ENCODE measurements at places on chromosomes 3 and 15.

DNA sequence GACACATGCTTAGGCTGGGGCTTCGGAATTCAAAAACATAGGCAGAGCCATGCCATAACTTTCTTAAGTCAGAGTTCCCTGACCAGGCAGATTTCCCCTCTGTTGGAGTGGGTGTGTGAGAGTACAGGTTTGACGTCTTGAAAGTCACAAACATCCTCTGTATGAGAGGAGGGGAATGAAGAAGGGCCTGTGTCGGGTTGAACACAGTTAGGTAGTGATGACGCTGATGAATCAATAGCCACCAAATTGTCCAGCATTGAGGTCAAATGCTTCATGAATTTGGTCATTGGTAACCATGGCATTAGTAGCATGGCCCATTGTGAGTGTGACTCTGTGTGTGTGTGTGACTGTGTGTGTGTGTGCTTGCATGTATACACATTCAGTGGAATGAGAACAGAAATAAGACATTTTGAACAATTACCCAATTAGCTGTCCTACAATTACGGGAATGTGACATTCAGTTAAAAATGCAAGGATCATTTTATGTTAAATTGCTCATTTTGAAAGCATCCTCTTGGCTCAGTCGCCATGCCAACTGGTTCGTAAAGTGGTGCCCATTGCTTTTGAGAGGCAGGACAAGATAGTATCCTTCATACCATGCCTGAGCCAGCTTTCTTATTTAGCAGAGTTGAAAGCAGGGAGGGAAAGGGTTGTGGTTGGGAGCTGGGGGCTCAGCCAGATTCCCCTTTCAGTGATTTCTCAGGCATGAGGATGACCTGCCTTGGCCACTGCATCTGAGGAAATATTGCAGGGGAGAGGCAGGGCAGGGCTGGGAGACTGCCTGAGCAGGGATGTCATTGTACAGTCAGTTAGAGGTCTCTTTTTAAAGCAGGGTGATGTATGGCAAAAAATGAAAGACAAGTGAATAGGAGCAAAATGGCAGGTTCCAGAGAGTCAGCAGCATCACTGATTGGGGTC, 35.4 kb downstream of the RBP2 start:
- no peak for DNase-seq

- DNase-seq = no peak
These were observed 807 bp upstream of the INAFM2 start for GRCh38 chr15:40322531-40323238.

DNA sequence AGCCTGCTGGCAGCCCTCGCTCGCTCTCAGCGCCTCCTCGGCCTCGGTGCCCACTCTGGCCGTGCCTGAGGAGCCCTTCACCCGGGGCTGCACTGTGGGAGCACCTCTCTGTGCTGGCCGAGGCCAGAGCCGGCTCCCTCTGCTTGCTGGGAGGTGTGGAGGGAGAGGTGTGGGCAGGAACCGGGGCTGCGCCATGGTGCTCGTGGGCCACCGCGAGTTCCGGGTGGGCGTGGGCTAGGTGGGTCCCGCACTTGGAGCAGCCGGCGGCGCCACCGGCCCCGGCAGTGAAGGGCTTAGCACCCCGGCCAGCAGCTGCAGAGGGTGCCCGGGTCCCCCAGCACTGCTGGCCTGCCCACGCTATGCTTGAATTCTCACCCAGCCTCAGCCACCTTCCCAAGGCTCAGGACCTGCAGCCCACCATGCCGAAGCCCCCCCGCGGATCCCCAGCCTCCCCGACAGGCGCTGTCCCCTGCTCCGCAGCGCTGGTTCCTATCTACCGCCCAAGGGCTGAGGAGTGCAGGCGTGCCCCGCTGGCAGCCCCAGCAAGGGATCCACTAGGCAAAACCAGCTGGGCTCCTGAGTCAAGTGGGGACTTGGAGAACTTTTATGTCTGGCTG, 863.3 kb downstream of the IGSF11 start:
- DNase-seq = no peak

- no peak for DNase-seq
These were observed 375.9 kb downstream of the RSL24D1 start for GRCh38 chr15:54820811-54821210.

- DNase-seq = peak; percentile 69
These were observed 110.6 kb downstream of the XXYLT1 start for GRCh38 chr3:195160257-195160898.

DNA sequence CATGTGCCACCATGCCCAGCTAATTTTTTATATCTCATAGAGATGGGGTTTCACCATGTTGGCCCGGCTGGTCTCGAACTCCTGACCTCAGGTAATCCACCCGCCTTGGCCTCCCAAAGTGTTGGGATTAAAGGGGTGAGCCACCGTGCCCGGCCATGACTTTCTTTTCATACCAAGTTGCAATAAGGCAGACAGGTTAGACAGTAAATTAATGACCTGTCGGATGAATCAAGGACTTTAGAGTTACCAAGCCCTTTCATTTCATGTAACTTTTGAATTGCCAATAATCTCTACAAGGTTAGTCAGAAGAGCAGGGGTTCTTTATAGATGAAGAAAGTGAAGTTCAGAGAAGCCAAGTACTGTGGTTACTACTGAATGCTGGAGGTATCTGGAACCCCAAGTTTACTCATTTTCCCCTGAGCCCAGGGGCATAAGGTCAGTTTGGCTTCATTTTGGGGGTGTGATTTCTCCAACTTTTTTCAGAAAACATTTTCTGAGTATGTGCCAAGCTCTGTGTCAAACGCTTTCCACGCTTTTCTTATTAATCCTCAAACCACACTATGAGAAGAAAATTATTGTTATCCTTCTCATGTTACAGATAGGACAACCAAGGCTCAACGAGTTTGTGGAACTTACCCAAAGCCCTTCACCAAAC, 11.9 kb downstream of the PRICKLE2 start:
- no peak for DNase-seq
